ENCODE measurements at places on chromosomes 6 and 20.
A peak's percentile ranks its signal among the peaks of the same experiment; 100 is the strongest.

DNA sequence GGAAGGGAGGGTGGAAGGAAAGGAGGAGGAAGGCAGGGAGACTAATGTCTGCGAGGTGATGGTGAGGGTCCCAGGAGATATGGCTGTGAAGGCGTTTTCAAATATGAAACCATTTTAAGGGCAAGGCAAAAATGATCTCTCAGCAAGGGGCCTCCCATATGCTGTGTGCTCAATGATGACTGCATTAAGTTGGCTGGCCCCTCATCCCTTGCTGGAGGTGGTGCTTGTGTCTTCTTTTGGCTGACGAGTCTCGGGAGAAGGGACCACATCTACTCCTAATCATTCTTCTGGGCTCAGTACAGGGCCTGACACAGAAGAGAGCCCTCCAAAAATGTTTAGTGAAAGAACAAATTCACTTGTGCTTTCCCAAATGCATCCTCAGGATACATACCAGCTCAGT is 23.0 kb upstream of the MRPS18A start:
- no peak for DNase-seq

GRCh38 chr20:6134592-6134991 is 11.8 kb upstream of the FERMT1 start:
- DNase-seq, result no peak

DNA sequence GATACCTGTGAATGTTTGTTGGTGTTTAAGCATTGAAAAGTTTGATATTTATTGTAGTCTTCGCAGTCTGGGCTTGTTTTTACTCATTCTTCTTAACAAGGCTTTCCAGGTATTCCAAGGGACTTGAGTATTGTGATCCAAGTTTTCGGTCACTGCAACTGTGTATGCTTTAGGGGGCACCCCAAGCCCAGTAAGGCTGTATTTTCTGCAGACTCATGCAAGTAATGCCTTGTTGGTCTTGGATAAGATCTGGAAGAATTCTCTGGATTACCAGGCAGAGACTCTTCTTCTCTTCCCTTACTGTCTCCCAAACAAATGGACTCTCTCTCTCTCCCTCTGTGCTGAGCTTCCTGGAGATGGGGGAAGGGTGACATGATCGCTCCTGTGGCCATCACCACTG is 82.1 kb downstream of the RFPL4B start:
- DNase-seq, result no peak

DNA sequence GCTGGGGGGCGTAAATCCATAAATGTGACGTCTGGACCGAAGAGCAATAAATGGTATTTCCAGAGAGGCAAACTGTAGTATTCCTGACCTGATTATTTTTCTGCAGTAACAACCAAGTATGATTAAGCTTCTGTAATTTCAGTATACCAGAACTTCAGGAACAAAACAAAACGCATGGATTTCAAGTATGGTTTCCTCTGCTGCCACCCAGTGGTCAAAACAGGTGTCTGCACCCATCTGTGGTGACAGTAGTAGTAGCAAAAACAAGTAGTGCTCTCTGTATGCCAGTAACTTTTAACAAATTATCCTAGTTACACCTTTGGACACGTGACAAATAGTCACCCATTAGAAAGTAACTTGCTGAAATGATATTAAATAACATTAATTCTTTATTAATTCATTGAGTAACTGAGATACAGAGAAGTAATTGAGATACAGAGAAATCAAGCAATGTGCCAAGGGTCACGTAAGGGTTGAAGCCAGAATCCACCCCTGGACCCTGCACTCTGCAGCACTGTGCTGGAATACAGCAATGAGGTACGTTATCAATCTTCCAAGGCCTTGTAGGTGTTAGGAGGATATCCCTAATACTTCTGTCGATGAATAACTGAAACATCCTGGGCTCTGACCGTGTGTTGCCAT is 7.9 kb downstream of the CALHM4 start:
- DNase-seq, result peak; percentile 82

DNA sequence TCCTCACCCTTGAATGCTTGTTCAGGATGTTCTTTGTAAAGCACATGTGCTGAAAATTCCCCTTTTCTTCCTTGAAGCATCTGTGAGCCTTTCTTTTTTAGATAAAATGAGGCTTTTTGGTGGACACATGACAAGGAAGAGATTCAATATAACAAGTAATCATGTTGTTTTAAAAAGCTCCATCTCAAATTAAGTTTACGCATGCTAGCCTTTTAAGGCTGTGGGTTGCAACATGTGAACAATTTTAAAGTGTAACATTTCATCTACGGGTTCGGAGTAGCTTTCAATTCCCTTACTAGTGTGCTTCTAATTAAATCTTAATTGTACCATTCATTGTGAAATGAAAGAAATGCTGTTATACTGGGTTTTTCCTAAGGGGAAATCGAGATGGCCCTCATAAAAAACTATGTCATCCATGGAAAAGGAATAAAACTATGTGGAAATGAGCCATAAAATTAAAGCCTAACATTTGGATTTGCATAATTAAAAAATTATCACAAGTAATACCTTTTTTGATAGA is 19.3 kb upstream of the OSTM1 start:
- no peak for DNase-seq

GRCh38 chr6:30013291-30013922 is 47.7 kb upstream of the POLR1H start:
- DNase-seq, result no peak

DNA sequence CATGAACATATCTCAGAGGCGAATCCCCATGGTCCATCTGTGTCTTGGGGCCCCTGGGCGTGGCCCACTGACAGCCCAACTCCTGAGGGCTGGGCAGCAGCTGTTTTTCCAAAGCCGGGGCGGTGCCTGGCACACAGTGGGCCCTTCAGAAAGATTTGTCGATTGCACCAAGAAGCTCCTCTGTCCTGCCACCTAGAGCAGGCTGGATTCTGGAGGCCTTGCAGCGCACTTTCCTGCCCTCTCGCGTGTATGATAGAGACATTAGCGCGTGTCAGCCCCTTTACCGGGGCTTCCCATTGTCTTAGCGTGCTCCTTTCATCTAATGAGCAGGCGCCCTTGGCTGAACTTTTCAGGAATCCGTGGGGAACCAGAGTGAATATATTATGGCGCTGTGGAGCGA is 45.4 kb downstream of the CDH4 start:
- no peak for DNase-seq

DNA sequence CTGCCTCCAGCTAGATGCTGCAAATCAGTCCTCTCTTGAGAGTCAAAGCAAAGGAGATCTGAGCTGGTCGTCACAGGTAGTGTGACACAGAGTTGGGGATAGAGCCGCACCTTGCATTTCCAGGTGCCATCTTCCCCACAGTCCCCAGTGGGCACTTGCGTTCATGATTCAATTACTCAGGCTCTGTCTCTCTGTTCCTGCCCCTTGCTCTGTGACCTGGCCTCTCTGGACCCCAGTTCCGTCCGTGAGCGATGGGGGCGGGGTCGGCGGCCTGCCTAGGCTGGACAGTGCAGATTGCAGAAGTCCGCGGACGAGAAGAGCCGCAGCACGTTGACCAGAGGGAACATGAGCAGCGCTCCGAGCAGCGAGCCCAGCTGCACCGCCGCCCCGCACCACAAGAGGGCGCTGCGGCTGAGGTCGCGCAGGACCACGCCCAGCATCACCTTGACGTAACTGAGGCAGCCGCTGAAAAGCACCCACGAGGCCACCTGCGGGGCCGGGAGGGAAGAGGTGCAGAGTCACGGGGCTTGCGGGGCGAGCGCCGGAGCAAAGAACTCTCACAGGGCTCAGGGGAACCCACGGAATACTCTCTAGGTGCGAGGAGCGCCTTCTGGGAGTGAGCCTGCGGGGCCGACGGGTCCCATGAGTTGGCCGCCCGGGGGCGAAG is 7.4 kb downstream of the SLC52A3 start:
- peak; percentile 73 for DNase-seq

DNA sequence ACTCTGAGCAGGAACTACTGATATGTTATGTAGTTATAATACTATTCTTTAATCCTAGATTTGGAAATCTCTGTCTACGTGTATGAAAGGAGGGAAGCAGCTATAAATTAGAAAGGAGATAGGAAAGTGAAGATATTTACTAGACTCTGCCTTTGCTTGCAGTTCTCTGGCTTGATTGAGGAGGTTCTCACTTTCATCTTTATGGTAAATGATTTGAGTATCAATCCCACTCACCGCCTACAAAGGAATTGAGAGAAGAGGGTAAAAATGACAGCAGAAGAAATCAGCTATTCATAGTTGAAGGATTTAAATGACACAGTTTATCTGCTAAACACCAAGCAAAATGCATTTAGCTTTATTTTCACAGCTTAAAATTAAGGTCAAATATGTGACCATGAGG is 67.3 kb downstream of the FAM229B start:
- no peak for DNase-seq

DNA sequence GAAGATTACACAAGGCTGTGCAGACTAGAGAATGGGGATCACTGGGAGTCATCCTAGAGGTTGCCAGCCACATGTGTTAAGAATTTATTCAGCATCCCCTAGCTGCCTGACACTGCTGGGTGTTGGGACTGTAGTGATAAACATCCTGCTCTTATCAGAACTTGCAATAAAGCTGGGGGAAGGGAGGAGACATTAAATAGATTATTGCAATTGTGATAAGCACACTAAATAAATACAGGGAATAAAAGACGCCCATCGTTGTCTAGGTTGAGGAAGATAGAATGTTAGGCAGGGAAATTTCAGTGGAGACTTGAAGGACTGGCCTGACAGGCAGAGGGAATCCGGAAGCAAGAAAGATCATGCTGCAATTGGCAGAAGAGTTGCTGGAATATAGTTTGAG is 33.2 kb upstream of the TRAM2 start:
- DNase-seq, result no peak

GRCh38 chr6:7432391-7433120 is 42.9 kb downstream of the RIOK1 start:
- DNase-seq, result no peak

Data from mesothelial cell of epicardium (in vitro differentiated cells).